ENCODE measurements at places on chromosomes 12 and 14.
A peak's percentile ranks its signal among the peaks of the same experiment; 100 is the strongest.

DNA sequence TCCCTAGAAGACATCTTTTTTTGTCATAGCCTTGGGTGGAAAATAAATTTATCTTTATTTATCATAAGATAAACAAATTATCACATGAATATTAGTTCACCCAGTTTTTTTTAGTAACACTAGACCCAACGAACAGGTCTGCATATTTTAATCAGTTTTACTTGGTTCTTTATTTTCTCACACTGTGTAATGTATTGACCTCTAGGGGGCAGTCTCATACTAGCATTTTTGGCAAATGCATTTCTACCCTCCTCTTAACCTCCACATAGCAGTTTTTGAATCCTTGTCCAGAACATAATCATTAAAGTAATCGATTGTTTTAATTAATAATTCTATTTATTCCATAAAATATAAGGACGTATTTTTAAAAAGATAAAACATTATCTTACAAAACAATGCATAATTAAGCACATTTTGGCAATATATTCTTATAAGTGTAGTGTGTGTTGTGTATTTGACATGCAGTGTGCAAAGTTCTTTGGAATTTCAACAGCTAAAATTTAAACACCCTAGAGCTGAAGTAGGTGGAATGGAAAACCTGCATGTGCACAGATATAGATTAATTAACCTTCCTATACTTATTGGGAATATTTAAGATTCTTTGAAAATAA lies 31.6 kb upstream of the PTPRQ start:
- no peaks in the 10 kb centered on the region for H3K4me1 ChIP-seq
- no peak overlapping the region for H3K4me3 ChIP-seq
- H3K27ac ChIP-seq = no peak overlapping the region
- DNase-seq = no peak
- H3K27me3 ChIP-seq = no peaks in the 10 kb centered on the region

DNA sequence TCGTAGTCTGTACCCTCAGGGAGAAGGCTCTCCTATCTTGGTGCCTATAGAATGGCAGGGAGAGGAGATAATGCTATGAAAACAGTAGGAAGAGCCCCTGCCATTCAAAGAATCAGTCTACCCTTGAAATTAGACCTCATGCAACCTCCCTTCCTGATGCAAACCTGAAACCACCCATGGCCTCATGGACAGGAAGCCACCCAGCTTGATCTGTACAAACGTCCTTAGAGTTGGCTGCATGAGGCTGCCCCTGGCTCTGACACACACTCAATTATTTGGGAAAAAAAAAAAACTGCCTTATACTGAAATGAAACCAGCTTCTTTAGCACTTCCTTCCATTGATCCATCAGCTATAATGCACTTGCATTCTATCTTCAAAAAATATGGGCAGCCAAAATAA lies 116.6 kb upstream of the BCL2L14 start:
- no peak for DNase-seq
- no peaks in the 10 kb centered on the region for H3K36me3 ChIP-seq
- H3K27ac ChIP-seq = no peak overlapping the region
- H3K4me3 ChIP-seq = no peak overlapping the region
- H3K4me1 ChIP-seq = peaks cover 7% of the 10 kb centered on the region

GRCh38 chr14:100109594-100109955 lies 44.4 kb downstream of the EVL start:
- peaks cover 5% of the 10 kb centered on the region for H3K36me3 ChIP-seq
- H3K27ac ChIP-seq = no peak overlapping the region
- H3K4me1 ChIP-seq = peaks cover 58% of the 10 kb centered on the region
- H3K27me3 ChIP-seq = no peaks in the 10 kb centered on the region

DNA sequence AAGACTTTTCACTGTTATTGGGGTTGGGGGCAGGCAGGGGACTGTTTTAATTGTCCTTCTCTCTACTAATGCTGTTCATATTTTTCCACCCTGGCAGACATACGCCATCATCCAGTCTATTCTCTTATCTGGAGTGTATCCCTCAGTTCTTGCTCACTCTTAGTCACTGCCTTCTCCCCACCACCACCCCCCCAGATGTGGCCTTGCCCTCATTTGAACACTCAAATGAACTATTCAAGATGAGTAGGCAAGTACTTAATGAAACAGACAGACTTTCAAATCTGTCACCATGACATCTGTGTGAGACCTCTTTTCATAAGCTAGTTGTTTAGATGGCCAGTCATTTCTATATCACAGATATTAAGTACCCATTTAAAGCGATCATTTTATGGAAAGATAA lies 10.1 kb downstream of the NUDT4 start:
- H3K36me3 ChIP-seq = peaks cover 10% of the 10 kb centered on the region
- H3K4me3 ChIP-seq = no peak overlapping the region
- no peaks in the 10 kb centered on the region for H3K27me3 ChIP-seq
- peaks cover 25% of the 10 kb centered on the region for H3K4me1 ChIP-seq

- no peaks in the 10 kb centered on the region for H3K36me3 ChIP-seq
- no peak overlapping the region for H3K4me3 ChIP-seq
- H3K27me3 ChIP-seq = no peaks in the 10 kb centered on the region
- H3K4me1 ChIP-seq = no peaks in the 10 kb centered on the region
- H3K27ac ChIP-seq = no peak overlapping the region
Observed at GRCh38 chr14:91911474-91912032, 35.9 kb downstream of the FBLN5 start.

DNA sequence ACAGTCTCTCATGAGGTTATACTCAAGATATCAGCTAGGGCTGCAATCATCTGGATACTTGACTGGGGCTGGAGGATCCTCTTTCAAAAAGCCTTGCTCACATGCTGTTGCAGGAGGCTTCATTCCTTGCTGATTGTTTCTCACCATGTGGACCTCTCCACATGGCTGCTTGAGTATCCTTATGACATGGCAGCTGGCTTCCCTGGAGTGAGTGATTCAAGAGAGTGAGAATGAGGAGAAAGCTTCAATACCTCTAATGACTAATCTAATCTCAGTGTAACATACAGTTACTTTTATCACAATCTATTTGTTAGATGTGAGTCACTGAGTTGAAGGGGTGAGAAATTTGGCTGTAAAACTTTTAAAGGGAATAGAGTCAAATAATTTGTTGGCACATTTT lies 14.4 kb upstream of the SDR39U1 start:
- no peak overlapping the region for H3K27ac ChIP-seq
- no peak for DNase-seq
- H3K27me3 ChIP-seq = no peaks in the 10 kb centered on the region
- no peak overlapping the region for H3K4me3 ChIP-seq

DNA sequence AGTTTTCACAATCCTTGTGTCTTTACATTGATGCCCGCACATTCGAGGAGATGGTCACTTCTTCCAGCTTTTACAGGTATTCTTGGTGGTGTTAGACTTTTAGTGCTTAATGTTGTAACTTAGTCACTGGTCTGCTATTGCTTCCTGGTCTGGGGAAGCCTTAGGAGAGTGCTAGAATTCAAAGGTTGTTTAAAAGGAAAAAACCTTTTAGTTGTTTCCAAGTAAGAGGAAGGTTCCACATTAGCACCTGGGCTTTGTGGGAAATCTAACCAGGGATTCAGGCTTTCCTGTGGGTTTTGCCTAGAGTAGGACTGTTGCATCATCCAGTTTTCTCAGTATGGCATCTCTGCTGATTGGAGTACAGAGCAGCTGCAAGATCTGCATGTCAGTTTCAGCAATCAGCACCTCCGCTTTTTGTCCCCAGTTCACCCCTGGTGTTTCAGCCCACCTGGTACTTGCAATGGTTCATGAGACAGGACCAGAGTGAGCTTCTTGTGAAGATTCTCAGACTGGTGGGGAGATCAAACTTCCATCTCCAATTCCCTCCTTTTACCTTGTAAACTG lies 44.0 kb upstream of the PLBD1 start:
- no peaks in the 10 kb centered on the region for H3K4me1 ChIP-seq
- no peak overlapping the region for H3K27ac ChIP-seq
- no peak overlapping the region for H3K4me3 ChIP-seq
- H3K27me3 ChIP-seq = no peaks in the 10 kb centered on the region
- no peak for DNase-seq
- no peaks in the 10 kb centered on the region for H3K36me3 ChIP-seq

- no peaks in the 10 kb centered on the region for H3K36me3 ChIP-seq
- no peaks in the 10 kb centered on the region for H3K27me3 ChIP-seq
Observed at GRCh38 chr12:89234324-89235114, 117.8 kb downstream of the DUSP6 start.

- no peak overlapping the region for H3K27ac ChIP-seq
- H3K4me1 ChIP-seq = no peaks in the 10 kb centered on the region
- no peak overlapping the region for H3K4me3 ChIP-seq
- no peak for DNase-seq
- no peaks in the 10 kb centered on the region for H3K27me3 ChIP-seq
Observed at GRCh38 chr14:26113911-26114640, 483.8 kb downstream of the NOVA1 start.

DNA sequence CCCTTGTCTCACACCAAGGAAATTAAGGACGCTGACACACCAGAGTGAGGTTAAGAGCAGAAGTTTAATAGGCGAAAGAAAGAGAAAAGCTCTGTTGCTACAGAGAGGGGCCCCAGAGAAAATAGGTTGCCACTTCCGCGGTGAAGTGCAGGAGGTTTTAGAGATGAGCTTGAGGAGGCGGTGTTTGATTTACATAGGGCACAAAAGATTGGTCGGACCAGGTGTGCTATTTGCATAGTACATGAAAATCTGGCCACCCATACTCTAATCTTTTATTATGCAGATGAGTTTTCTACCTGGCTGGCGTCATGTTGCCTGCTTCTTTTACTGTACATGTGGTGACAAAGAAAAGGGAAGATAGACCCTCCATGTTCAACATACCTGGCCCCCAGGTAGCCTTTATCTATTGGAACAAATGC lies 23.3 kb upstream of the MYF6 start:
- no peaks in the 10 kb centered on the region for H3K27me3 ChIP-seq
- no peaks in the 10 kb centered on the region for H3K36me3 ChIP-seq
- H3K27ac ChIP-seq = no peak overlapping the region
- H3K4me3 ChIP-seq = no peak overlapping the region
- H3K4me1 ChIP-seq = no peaks in the 10 kb centered on the region
- DNase-seq = no peak

DNA sequence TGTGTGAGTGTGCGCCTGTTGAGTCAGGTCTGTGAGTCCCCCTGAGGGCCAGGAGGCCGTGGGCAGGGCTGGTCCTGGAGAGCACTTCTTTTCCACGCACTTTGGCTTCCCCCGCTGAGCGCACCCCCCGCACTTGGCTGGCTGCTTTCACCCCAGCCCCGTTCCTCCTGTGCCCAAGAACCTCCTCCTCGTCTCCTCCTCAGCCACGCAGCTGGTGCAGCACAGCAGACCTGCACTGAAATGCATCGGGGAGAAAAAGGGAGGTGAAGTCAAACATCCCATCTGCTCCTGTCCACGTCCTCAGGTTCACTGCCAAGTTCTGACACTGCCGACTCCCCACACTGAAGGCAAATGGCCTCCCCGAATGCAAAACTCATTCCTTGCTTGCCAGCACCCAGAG lies 362.7 kb upstream of the SFSWAP start:
- H3K4me1 ChIP-seq = no peaks in the 10 kb centered on the region
- no peaks in the 10 kb centered on the region for H3K36me3 ChIP-seq
- no peak for DNase-seq
- H3K4me3 ChIP-seq = no peak overlapping the region
- H3K27ac ChIP-seq = no peak overlapping the region

DNA sequence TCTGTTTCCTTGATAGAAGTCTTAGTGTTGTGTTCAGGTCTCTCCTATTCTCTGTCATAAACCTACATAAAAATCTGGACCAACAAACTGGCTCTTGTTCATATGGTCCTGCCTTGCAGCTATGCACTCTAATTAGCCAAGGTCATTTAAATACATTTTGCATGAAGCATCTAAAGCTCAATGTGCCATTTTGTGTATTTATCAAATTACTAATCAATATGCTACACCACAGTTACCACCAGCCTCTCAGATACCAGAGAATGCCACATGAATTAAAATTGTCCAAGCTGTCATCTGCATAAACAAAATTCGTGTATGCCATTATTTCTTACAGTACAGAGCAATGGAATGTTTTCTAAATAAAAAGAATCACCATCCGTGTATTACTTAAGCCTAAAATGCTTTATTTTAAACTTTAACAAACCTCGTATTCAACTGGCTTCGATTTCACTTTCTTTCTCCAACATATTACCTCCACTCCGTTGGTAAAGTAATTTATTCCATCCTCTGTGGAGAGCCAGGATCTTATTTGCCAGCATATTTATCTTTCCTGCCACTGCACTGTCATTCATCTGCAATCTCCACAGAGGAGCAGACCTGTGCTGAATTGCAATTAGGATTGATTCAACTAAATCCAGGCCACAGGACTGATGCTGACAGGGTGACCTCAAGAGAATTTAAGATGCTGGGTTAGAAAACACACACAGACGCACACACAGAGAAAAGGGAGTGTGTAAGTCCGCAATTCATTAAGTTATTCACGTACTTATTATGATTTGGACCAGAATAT lies 284.1 kb upstream of the FOXG1 start:
- H3K36me3 ChIP-seq = no peaks in the 10 kb centered on the region
- H3K4me1 ChIP-seq = no peaks in the 10 kb centered on the region
- no peaks in the 10 kb centered on the region for H3K27me3 ChIP-seq
- DNase-seq = no peak
- no peak overlapping the region for H3K4me3 ChIP-seq

GRCh38 chr14:55930016-55930784 lies 188.0 kb upstream of the PELI2 start:
- no peaks in the 10 kb centered on the region for H3K4me1 ChIP-seq
- no peaks in the 10 kb centered on the region for H3K36me3 ChIP-seq
- no peak overlapping the region for H3K4me3 ChIP-seq
- no peak overlapping the region for H3K27ac ChIP-seq
- no peak for DNase-seq
- H3K27me3 ChIP-seq = no peaks in the 10 kb centered on the region

- peak; percentile 83 for DNase-seq
- no peaks in the 10 kb centered on the region for H3K36me3 ChIP-seq
- peaks cover 19% of the 10 kb centered on the region for H3K27me3 ChIP-seq
- H3K4me1 ChIP-seq = no peaks in the 10 kb centered on the region
- no peak overlapping the region for H3K27ac ChIP-seq
- H3K4me3 ChIP-seq = no peak overlapping the region
Observed at GRCh38 chr14:91830777-91831176, 36.6 kb downstream of the TC2N start.

- H3K36me3 ChIP-seq = no peaks in the 10 kb centered on the region
- no peak overlapping the region for H3K4me3 ChIP-seq
- no peak overlapping the region for H3K27ac ChIP-seq
- no peaks in the 10 kb centered on the region for H3K4me1 ChIP-seq
- DNase-seq = no peak
- H3K27me3 ChIP-seq = no peaks in the 10 kb centered on the region
Observed at GRCh38 chr12:83575326-83575725, 888.6 kb downstream of the TMTC2 start.

- no peak overlapping the region for H3K27ac ChIP-seq
- H3K4me3 ChIP-seq = no peak overlapping the region
- no peak for DNase-seq
- peaks cover 21% of the 10 kb centered on the region for H3K36me3 ChIP-seq
- H3K4me1 ChIP-seq = peaks cover 8% of the 10 kb centered on the region
Observed at GRCh38 chr12:53074283-53074998, 4.7 kb downstream of the SPRYD3 start.

- H3K27me3 ChIP-seq = no peaks in the 10 kb centered on the region
- peaks cover 21% of the 10 kb centered on the region for H3K4me1 ChIP-seq
- H3K4me3 ChIP-seq = no peak overlapping the region
- no peak overlapping the region for H3K27ac ChIP-seq
Observed at GRCh38 chr12:26088998-26089397, 35.8 kb downstream of the BHLHE41 start.

- H3K27me3 ChIP-seq = no peaks in the 10 kb centered on the region
- peaks cover 45% of the 10 kb centered on the region for H3K36me3 ChIP-seq
- no peak for DNase-seq
- H3K4me3 ChIP-seq = no peak overlapping the region
Observed at GRCh38 chr12:132140918-132141841, 2.9 kb downstream of the DDX51 start.

GRCh38 chr12:69988481-69989321 lies 163.7 kb downstream of the MYRFL start:
- H3K36me3 ChIP-seq = no peaks in the 10 kb centered on the region
- H3K27me3 ChIP-seq = no peaks in the 10 kb centered on the region
- no peak overlapping the region for H3K4me3 ChIP-seq
- DNase-seq = peak; percentile 64
- no peaks in the 10 kb centered on the region for H3K4me1 ChIP-seq
- H3K27ac ChIP-seq = peak overlapping the region; percentile 63
